ENCODE measurements at places on chromosomes 7 and 10. TPM values are rescaled to one million over a fixed set of nuclear protein-coding genes. Genes with fewer than 3 reads are reported as not detected.

Gene DBF4
- 82.6 TPM for total RNA-seq

DNA sequence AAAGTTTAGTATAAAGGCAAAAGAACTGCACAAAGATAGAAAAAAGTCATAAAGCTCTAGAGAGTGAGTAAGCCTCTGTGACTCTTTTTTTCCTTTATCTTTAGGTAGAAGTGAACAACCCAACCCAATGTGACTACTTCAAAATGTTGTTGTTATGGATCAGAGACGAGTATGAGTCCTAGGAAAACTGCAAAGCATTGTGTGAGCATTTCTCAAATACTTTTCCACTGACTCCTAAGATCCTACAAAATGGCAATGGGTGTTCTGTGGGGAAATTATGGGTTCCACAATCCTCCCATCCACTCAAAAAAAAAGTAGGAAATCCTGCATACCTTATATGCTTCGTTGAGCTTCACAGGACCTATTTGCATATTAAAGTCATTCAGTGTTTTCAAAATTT is 177.1 kb downstream of the DGKI start:
- no peak for DNase-seq

DNA sequence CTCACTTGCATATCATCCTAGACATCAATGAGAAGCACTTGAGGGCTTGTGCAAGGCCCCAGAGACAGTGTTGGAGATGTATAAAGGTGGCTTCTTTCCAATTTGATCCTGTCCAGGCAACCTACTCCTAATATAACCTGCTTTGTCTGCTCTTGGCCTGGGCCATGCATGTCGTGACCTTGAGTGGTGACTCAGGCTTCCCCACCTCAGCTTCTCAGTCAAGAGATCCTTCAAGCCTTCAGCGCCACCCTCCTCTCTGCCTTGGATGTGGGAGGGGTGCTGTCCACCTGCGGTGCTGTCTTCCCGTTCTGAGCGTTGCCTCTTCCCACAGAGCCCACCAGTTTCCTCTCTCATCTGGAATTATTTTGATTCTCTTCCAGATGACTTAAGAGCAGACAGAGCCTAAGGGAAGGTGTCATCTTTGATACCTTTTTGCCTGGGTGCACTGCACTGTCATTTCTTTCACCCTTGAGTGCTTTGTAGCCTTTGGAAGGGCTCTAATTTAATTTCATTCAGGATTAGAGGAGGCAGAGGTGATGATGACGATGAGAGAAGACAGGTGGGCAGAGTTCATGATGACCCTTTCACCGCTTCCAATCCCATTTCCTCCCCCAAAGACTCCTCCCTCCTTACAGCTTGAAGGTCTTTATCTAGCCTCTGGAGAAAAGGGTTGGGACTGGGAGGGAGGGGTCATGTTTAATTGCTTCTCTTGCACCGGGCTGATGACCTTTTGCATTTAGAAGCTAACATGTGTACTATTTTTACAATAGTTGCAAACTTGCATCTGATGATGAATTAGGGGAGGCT is 6.9 kb downstream of the LSMEM1 start:
- no peak for DNase-seq

Gene FGFR2
- total RNA-seq, result not detected

Gene FGL2
- 1.6 TPM for total RNA-seq

DNA sequence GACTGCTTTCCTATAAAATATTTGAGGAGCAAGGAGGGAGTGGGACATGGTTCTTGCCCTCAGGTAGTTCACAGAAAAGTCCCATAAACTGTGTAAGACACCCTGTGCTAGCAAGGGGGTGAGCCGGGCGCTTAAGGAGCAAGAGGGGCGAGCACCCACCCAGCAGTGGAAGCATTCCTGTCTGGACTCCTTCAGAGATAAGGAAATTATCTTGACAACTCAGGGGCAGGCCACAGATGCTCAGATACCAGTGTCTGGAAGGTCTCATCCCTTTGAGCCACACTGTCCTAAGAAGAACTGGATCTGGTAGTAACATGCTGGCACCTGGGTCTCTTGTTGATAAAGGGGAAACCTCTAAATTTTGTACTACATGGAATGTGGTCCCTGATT is 54.1 kb downstream of the DAGLB start:
- no peak for DNase-seq

DNA sequence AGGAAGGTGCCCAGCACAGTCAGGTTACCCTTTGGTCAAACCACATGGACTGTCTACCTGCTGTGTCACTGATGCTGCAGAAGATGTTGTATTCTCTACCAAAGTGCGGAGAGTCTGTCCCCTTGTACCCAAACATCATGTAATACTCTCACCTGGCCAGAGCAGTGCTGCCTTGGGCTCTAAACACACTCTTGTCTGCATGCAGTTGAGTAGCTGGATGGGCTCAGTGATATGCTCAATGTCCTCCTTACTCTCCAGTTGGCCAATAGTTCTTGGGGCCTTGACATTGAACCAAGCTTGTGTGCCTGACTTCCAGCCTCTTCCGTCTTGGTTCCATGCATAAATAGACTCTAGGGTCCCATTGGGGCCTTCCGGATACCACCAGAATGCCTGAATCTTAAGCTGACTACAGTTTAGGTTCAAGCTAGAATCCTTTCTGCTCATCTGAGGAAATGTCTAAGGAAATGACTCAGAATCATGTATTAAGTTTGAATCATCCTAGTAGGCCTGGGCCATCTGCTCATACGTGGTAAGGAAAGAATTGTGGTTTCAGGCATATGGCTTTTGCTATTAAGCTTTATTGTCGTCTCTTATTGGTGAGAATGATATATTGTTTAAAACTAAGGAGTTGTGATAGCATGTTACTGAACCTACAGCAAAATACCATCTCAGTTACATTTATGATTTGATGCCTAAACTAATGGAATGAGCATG is 118.0 kb downstream of the OTUD1 start:
- no peak for DNase-seq

DNA sequence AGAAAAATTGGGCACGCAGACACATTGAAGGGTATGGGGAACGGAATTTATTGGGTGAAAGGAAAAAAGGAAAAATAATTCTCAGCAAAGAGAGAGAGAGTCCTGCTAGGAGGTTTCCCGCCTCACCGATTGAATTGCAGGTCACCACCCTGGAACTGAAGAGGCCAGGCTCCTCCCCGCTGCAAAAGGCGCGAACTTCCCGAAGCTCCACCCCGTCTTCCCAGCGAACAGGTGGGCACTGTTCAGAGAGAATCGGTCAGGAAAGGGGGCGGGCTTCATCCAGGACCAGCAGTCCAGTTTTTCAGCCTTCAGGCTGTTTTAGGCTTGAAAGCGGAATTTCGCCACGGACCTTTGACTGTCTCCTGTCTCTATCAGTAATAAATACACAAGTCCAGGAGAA is 27.3 kb upstream of the CADPS2 start:
- DNase-seq, result no peak

Gene TRIM50
- not detected for total RNA-seq

Gene LIPM
- not detected for total RNA-seq

DNA sequence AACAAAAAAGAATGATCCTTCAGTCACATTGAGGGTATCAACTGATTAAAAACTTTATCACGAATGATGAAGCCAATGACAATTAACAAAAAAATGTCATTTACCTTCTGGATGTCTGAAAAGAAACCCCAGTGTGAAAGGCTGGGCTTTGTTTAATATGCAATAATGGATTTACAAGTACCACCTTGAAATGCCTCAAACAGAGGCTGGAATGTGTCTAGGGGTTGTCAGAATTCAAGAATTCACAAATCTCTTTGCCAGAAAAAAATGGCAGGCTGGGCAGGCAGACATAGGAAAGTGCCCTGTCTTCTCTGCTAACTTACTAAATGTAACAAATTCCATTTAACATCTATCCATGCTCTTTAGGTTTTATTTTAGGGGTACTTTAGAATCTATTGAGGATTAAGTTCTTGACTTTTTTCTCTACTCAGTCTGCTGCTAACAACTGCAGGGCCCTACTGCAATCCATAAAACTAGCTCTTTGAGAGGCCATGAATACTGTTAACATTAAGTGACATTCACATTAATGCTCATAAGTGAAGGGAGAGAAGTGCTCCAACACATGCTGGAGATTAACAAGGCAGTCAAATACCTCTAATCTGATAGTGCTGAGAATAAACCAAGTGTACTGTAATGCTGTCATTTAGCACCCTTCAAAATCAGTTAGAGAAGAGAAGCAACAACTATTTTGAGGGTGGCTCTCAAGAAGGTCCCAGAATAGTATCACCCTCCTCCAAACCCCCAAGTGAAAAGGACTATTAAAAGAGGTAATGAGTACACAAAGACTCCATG is 43.1 kb upstream of the KCNIP2 start:
- DNase-seq, result no peak

DNA sequence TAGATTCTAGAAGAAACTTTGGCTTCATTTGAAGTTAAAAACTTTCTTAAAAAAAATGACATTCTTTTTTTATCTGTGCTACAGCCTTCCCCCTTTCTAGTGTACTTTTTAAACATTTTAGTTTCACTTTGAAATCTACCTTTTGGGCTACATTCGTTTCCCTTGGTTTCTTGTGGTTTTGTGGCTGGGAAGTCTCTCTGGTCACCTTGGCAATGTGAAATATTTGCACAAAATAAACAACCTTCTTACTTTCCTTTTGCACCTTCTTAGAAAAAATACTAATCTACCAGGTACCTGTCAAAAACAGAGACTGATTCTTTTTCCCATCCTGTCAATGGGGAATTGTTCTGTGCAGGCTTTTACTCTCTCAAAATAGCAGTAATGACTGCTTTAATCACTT is 350.2 kb downstream of the GATA3 start:
- peak; percentile 82 for DNase-seq

DNA sequence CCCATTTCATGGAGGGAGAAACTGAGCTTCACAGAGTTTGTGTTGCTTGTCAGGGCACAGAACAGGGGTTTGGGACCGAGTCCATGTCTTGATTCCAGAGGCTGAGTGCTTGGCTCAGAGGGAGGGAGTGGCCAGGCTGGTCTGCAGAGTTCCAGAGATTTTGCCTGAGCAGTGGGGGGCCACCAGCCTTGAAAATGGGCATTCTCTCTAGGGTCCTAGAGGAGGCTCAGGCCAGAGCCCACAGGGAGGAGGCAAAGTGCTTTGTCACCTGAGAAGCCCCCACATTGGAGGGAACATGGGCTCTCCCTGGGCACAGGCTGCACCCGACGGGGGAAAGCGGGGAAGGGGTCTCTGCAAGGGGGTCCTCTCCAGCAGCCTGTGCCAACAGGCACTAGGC is 51.5 kb downstream of the DOCK1 start:
- DNase-seq, result no peak

- DNase-seq, result no peak
These were observed 44.7 kb downstream of the PDE1C start for GRCh38 chr7:32025381-32026082.

Gene PIK3CG
- 53.1 TPM for total RNA-seq

Gene SGCE
- total RNA-seq, result not detected

GRCh38 chr7:156578978-156579430 is 61.6 kb upstream of the RNF32 start:
- DNase-seq, result no peak

Gene FBXO24
- 0.45 TPM for total RNA-seq

Gene BBS9
- 11.8 TPM for total RNA-seq

DNA sequence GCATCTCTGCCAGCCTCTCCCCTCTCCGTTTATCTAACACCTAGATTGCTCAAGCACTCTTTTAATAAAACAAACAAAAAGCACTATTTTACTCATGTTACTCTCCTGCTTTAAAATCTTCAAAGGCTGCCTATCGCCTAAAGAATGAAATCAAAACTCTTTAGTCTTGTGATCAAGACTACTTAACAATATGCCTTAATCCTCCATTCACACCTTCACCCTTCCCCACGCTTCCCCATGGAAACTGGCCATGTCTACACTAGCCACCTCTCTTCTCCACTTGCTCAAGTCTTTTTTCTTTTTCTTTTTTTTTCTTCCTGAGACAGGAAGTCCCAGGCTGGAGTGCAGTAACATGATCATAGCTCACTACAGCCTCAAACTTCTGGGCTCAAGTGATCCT is 47.8 kb upstream of the TMEM213 start:
- no peak for DNase-seq

DNA sequence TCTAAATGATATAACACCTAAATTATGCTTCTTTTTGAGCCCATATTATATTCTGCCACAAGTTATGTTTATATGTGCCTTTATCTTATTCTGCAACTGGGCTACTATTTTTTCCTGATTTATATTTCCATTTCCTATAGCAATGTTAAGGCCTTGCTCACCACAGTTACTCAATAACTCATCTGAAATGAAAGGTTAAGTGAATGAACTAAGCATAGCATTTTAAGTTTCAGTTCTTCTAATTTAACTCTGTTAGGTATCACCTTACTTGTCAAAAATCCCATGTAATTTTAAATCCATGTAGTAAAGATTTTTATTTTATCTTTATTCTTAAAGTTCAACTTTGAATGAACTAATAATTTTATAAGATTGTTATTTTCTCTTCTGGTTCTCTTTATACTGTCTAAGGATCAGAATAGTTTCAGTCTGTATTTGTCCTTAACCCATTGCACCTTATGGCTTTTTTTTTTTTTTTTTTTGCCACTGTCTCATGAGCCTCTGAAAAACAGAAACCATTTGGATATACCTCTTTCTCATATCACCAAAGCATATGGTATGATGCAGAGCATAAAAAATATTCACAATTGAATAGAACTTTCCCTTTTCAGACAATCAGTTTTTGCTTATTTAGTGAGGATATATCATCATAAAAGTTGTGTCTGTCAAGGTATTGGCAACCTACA is 301.8 kb upstream of the ZWINT start:
- no peak for DNase-seq

- DNase-seq, result peak; percentile 55
These were observed 123.4 kb upstream of the ZNF746 start for GRCh38 chr7:149620961-149621360.

Gene TBX20
- total RNA-seq, result not detected

DNA sequence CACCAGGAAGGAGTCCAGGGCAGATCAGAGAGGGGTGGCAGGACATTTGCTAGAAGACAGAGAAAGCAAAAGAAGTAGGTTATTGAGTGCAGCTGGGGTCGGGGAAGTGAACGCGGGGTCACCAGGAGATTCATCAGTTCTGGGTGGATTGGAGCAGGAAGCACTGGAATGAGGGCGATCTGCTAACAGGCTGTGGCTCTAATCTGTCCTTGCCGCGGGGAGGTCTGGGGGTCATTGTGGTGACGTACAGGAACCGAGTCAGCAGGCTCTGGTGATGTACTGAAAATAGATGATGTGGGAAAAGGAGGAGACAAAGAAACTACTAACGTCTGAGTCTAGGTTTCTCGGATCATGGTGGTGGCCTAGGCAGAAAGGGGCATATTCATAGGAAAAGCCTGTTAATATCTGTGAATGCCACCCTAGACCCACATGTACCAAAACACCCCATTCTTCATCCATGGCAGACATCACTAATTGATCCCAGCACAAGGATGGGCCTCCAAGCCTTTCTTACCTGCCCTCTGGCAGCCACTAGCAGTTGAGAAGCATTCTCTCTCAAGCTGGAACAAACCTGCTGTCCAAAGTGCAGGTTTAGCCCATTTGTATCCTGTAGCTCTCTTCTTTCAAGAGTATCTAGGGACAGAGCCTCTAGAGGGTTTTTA is 134.5 kb downstream of the C10orf105 start:
- DNase-seq, result no peak

- no peak for DNase-seq
These were observed 138.7 kb downstream of the GNAI1 start for GRCh38 chr7:80273327-80273726.

Data from activated CD8-positive, alpha-beta T cell treated with anti-CD3 and anti-CD28 coated beads, Interleukin-2, amount 10 ng/mL, durations not matched to agents 7 days and 5 days (primary cell).